NCI-H2081 treated with DMSO at 0.1 percent for 48 hours (cell line): ENCODE measurements at places on chromosomes 1 and 21.

GRCh38 chr1:52900402-52900801, 21.1 kb downstream of the ECHDC2 start:
- DNase-seq = no peak

- DNase-seq = no peak
These were observed 23.4 kb upstream of the PGM1 start for GRCh38 chr1:63569640-63570316.

DNA sequence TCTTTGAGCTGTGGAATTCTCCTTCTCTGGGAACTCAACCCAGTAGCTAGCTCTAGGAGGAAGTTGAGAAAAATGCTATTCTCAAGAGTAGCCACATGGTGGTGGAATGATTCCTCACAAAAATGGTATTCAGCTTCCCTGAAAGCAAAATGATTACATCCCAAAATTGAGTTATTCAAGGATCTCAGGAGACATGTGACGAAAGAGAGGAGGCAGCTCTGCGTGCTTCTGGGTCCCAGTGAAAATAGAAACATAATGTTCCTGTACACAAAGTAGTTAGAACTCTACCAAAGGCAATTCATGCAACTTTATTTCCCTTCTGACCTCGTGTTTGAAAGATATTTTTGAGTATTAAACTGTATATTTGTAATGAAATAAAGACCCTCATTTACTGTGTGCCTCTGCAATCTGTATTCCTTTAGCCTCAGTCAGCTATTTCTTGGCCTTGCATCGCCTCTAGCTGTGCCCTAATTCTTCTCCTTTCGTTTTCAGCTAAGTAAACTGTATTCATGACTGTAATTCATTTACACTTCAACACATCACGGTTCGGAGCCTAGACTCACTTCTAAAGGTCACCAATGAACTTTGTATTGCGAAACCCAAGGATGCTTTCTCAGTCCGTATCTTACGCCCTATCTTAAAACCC, 167.3 kb downstream of the FASLG start:
- DNase-seq = no peak

- DNase-seq = no peak
These were observed 6.8 kb downstream of the CR1 start for GRCh38 chr1:207502726-207503125.

- no peak for DNase-seq
These were observed 88.5 kb downstream of the TTLL7 start for GRCh38 chr1:83910461-83910860.

- DNase-seq = no peak
These were observed 109.8 kb downstream of the RIPK4 start for GRCh38 chr21:41656946-41657525.

GRCh38 chr1:177010211-177010825, 154.2 kb downstream of the ASTN1 start:
- no peak for DNase-seq
